ENCODE measurements at places on chromosomes 4 and X. TPM values are rescaled to one million over a fixed set of nuclear protein-coding genes. Genes with fewer than 3 reads are reported as not detected.

The GPR119 gene
- not detected for total RNA-seq

The FAM241A gene
- total RNA-seq = 2.8 TPM

The SSX4B gene
- total RNA-seq = not detected

The RGN gene
- 0.07 TPM for total RNA-seq

The ADH1C gene
- total RNA-seq = not detected

The EFHC2 gene
- total RNA-seq = 0.25 TPM
